Anterior cingulate cortex (tissue), 58 donors: ENCODE measurements at places on chromosomes 5 and 9.

- DNase-seq = no peak
Measured at GRCh38 chr5:109743041-109743531, 53.4 kb downstream of the MAN2A1 start.

DNA sequence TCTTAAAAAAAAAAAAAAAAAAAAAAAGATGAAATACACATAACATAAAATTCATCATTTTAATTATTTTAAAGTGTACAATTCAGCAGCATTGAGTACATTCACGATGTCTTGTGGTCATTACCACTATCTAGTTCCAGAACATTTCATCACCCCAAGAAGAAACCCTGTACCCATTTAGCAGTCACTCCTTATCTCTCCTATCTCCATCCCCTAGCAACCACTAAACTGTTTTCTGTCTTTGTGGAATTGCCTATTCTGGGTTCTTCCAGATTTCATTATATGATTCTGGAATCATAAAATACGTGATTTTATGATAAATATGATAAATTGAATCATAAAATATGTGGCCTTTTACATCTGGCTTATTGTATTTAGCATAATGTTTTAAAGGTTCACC lies 8.9 kb upstream of the HMCN2 start:
- DNase-seq = no peak

DNA sequence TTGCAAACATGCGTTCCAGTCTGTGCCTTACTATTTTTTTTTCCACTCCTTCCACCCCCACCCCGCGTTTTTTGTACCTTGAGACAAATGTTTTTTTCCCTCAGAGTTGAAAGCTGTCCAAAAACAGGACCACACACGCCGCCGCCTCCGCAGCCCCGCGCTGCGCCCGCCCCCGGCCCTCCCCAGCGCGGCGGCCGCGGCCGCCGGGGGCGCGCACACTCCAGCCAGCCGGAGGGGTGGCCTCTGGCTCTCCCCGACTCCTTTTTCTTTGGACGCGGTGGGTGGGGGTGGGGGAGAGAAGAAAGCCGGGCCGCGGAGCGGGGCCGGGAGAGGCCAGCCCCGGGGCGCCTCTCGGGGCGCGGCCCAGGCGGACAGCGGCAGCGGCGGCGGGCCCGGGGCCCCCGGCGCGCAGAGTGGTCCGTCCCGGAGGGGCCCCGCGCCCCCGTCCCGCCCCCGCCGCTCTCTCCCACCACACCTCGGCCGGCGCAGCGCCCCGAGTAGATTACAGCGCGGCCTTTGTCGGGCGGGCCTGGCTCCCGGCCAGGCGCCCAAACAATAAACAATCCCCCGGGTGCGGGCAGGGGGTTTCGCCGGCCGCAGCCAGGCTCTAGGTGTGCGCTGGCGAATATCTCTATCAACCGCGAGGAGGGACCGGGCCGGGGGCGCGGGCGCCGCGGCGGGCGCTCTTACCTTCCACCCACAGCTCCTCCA lies 10.9 kb downstream of the PTCH1 start:
- DNase-seq = peak; percentile 40

DNA sequence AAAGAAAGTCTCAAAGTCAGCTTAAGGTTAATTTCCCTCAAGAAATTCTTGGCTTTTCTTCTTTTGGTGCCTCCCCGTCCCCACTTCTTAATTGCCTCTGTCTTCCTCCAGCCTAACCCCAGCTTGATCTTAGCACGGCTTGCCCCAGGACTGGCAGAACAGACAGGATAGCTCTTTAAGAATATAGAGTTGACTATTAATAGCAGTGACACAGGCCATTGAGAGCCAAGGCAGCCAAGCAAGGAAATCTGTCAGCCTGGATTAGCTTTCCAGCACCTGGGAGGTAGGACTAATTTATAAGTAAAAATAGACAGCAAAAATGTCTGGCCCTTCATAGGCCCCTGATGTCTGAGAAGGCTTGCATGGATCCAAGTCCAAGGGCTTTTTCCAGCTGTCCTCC lies 384.6 kb upstream of the SLC30A5 start:
- DNase-seq = no peak

DNA sequence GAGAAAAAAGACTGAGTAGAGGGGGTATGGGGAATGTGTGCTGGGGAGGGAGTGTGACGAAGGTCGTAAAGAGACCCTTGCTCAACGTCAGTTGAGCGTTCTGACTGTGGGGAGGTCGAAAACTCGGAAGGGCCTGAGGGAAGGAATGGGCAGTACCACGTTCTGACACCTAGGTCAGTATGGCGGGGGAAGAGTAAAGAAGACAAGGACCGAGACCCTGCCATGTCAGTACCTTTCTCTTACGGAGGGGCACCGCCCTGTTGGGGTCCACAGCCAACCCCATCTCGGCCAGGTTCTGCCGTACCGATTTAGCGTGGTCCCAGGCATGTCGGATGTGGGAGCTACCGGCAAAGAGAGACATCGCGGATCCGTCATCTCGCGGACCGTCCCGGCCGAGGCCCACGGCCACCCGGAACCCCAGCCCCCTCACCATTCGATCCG lies 375 bp downstream of the NOP16 start:
- no peak for DNase-seq

GRCh38 chr5:95936812-95937397 lies 24.7 kb downstream of the ELL2 start:
- DNase-seq = no peak

GRCh38 chr5:73684691-73685090 lies 58.7 kb downstream of the ARHGEF28 start:
- no peak for DNase-seq

- no peak for DNase-seq
Measured at GRCh38 chr5:159211729-159212174, 2.4 kb upstream of the RNF145 start.

DNA sequence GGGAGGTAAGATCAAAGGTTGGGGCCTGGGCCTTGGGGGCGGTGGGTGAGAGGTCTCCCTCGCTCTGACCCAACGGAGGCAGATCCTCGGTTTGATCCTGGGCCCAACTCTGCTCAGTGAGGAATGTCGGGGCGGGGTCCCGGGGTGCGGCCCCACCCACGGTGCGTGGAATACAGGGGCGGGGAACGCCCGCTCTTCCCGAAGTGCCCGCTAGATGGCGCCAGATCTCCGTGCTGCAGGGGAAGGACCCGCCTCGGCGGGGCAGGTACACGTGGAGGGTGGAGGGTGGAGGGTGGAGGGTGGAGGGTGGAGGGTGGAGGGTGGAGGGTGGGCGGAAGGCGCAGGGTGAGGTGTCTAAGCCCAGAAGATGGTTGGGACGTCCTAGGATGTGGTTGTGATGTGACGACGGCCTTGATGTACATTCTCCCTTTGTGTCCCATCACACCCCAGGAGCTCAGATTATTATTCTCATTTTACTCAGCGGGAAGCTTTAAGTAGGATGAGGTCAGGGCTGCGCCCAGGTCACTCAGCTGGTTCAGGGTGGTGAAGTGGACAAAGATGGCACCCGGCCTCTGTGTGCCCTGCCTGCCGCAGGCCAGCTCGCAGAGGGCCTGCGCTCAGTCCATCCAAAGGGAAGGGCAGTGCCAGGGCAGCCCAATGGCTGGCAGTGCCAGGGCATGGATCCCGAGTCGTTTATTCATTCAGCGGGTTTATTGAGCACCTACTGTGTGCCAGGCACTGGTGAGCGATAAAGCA lies 9.4 kb upstream of the RPS14 start:
- peak; percentile 29 for DNase-seq

- DNase-seq = no peak
Measured at GRCh38 chr9:123778232-123778902, 151.6 kb downstream of the DENND1A start.

GRCh38 chr9:118561051-118561450 lies 808.2 kb downstream of the BRINP1 start:
- DNase-seq = no peak

DNA sequence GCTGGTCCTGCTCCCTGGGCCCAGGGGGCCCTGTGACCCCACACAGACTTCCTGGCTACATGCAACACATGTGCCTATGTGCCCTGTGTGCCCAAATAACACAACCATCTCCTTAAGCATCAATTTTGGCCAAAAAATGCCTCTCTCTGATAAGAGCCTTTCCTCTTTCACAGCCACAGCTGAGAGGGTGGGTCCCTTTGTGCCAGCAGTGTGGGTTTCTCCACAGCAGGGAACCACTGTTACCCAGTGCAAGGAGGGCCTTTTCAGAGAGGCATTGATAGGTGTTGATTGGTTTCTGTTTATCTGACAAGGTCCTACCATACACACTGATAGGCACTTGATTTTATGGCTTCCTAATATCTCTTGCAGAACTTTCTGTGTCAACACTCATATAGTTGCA lies 42.7 kb downstream of the SYK start:
- DNase-seq = no peak

DNA sequence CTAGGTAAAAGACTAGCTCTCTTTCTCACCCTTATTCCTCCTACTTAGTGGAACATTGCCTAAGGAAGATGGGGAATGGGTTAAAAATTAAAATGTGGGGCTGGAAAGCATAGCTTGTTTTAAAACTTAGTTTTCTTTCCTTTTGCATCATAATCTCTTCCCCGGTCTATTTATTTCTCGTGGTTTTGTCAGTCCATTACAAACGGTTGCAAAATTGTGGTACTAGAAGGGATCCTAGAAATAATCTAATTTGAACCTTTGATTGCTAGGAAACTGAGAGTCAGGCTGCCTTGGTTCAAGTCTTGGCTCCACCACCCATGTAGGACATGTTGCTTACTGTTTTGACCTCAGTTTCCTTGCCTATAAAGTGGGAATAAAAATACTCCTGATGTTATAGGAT lies 1.3 kb downstream of the IL31RA start:
- DNase-seq = no peak

- DNase-seq = no peak
Measured at GRCh38 chr9:16579872-16580432, 290.5 kb downstream of the BNC2 start.

GRCh38 chr9:137303893-137304382 lies 1.9 kb upstream of the NRARP start:
- no peak for DNase-seq

GRCh38 chr5:93088592-93089389 lies 492.2 kb downstream of the NR2F1-AS1 start:
- DNase-seq = no peak

GRCh38 chr5:9483243-9483642 lies 62.6 kb downstream of the SEMA5A start:
- DNase-seq = no peak

DNA sequence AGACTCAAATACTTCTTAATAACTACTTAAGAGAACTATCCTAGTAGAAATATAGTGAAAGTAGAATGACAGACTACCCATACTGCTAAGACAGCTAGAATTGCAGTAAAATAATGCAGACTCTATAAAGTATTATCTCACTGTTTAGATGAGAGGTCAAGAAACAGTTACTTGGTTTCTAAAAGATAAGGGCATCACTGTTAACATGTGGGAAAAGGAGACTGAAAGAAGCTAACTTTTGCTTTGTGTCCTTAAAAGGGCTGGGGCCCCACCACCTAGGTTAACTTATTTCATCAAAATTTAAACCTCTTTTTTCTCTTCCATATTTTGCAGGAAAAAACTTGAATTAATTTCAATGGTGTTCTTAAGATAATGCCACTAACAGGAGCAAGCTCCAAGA lies 204.3 kb downstream of the CNTLN start:
- no peak for DNase-seq

GRCh38 chr9:94879230-94879629 lies 152.7 kb downstream of the AOPEP start:
- no peak for DNase-seq

DNA sequence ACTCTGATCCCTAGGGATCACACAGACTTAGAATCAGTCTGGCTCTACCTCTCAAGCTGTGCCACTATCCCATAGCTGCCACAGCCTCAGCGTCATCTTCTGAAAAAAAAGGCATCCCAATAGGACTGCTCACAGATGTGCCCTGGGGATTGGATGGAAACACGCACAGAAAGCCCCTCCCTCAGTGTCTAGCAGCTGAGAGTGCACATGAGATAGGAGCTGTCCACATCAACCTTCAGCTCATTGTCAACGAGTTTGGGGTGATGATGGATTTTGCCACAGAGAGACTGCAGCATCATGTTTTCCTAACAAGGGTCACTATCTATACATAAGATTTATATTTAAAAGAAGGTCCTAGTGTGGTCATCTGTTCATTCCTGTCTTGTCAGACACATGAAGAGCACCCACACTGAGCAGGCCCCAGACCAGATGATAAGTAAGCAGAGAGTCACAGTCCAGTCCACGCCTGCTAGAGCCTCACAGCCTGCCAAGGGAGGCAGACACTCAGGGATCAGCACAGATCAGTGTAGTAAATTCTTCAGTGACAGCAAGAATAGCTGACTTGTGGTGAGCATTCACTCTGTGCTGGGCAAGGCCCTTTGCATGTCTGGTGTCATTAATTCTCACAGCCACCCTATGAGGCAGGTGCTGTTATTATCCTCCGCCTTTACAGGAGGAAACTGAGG lies 25.8 kb downstream of the AFAP1L1 start:
- no peak for DNase-seq

GRCh38 chr9:89013660-89014059 lies 22.4 kb downstream of the S1PR3 start:
- no peak for DNase-seq

DNA sequence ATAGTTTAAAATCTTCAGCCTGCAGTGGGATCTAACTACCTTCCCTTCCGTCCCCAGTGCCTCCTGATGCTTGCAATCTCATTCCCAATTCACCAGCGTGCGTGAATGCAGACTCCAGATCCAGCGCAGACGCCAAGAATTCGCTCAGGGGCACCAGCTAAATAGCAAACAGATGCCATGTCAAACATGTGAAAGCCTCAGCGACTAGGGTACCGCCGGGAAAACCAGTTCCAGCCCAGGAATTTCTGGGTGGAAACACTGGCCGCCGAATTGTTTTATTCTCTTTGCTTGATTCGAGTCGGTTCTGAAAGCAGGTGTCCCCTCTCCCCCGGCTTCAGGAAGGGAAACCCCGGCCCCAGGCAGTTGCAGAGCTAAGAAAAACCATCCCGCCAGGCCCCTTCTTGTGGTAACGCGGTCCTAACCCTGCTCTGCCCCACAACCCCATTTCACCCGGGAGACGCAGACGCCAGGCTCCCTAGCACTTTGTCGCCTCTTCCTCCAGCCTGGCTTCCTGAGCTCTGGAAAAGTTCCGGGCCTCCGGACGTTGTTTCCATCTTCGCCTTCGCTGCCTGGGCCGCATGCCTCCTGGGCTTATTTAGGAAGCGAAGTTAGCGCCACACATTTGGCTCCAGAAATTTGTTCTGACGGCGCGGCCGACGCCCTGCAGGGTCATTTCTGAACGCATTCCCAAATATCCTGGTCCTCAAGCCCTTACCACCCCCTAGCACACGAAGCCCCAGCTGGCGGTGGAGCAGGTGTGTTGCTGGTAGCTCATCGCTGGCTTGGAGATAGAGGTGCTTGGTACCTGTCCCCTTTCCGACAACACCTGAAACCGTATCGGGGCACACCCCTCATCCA lies 665 bp upstream of the LVRN start:
- no peak for DNase-seq

- DNase-seq = peak; percentile 65
Measured at GRCh38 chr5:131068893-131069643, 96.0 kb downstream of the HINT1 start.

DNA sequence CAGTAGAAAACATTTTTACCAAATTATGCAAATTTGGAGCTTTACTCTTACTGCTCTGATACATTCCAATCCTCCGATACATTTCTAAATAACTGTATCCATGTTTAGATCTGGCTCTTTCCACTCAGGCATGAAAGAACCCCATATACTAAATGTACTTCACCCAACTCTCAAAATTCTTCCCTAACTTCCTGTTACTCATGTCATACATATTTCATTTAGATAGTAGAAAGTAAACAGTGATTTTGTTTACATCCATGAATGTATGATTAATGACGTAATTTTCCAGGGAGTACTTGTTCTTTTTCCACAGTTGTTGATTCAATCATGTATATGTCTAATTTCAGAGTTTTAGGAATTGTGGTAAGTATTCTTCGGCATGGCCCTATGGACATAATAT lies 1426.5 kb upstream of the C9orf72 start:
- DNase-seq = no peak

GRCh38 chr5:82448374-82448773 lies 170.2 kb upstream of the RPS23 start:
- no peak for DNase-seq
